ENCODE measurements at places on chromosomes 16 and 17. TPM values are rescaled to one million over a fixed set of nuclear protein-coding genes. Genes with fewer than 3 reads are reported as not detected.

ST6GALNAC1 gene
- 0.28 TPM for total RNA-seq

TEDC2 gene
- 15.9 TPM for total RNA-seq

GNGT2 gene
- total RNA-seq = 0.71 TPM

ZP2 gene
- not detected for total RNA-seq

TLE7 gene
- total RNA-seq = not detected

CDR2L gene
- 72.0 TPM for total RNA-seq

NRN1L gene
- 0.19 TPM for total RNA-seq

KRTAP9-2 gene
- not detected for total RNA-seq
